ENCODE measurements at places on chromosomes 5 and 9. TPM values are rescaled to one million over a fixed set of nuclear protein-coding genes. Genes with fewer than 3 reads are reported as not detected.

Gene SPINK1
- 0.98 TPM for total RNA-seq

Gene DND1
- 0.72 TPM for total RNA-seq

Gene TPPP
- 5.4 TPM for total RNA-seq

Gene PCDHA10
- total RNA-seq, result 0.02 TPM

Gene FBP2
- not detected for total RNA-seq

Gene TNC
- 0.58 TPM for total RNA-seq

Gene PCDHB9
- total RNA-seq, result 0.07 TPM

Gene ENTPD2
- total RNA-seq, result 3.1 TPM

Gene PCDHGB4
- 0.50 TPM for total RNA-seq

Gene BICD2
- 30.8 TPM for total RNA-seq

Gene PCDHA9
- total RNA-seq, result not detected

Gene TERT
- 2.7 TPM for total RNA-seq

Gene GCNT4
- total RNA-seq, result 0.33 TPM

Gene FGF10
- total RNA-seq, result not detected

Gene PTPRD
- total RNA-seq, result 0.59 TPM

Gene BRINP1
- 0.14 TPM for total RNA-seq

Gene NCS1
- 53.2 TPM for total RNA-seq

Gene MLANA
- not detected for total RNA-seq

Gene AJM1
- 4.6 TPM for total RNA-seq

Gene TNPO1
- 125 TPM for total RNA-seq

Gene C1QTNF2
- total RNA-seq, result 0.08 TPM

Gene ZDHHC11B
- 1.4 TPM for total RNA-seq

Gene C5
- 10.4 TPM for total RNA-seq

Gene STPG3
- total RNA-seq, result not detected

Gene MAMDC2
- 0.34 TPM for total RNA-seq

Gene PCDHB7
- not detected for total RNA-seq
